ENCODE measurements at places on chromosomes 13 and 19.

- no peak for DNase-seq
Measured at GRCh38 chr13:98493042-98493712, 83.7 kb downstream of the STK24 start.

GRCh38 chr19:45768655-45768983, 433 bp downstream of the SIX5 start:
- DNase-seq = peak; percentile 28

GRCh38 chr13:70253834-70254233, 145.6 kb upstream of the KLHL1 start:
- no peak for DNase-seq

- no peak for DNase-seq
Measured at GRCh38 chr19:55492362-55492944, 4.2 kb downstream of the SSC5D start.

- no peak for DNase-seq
Measured at GRCh38 chr13:80161219-80161618, 179.7 kb downstream of the SPRY2 start.

DNA sequence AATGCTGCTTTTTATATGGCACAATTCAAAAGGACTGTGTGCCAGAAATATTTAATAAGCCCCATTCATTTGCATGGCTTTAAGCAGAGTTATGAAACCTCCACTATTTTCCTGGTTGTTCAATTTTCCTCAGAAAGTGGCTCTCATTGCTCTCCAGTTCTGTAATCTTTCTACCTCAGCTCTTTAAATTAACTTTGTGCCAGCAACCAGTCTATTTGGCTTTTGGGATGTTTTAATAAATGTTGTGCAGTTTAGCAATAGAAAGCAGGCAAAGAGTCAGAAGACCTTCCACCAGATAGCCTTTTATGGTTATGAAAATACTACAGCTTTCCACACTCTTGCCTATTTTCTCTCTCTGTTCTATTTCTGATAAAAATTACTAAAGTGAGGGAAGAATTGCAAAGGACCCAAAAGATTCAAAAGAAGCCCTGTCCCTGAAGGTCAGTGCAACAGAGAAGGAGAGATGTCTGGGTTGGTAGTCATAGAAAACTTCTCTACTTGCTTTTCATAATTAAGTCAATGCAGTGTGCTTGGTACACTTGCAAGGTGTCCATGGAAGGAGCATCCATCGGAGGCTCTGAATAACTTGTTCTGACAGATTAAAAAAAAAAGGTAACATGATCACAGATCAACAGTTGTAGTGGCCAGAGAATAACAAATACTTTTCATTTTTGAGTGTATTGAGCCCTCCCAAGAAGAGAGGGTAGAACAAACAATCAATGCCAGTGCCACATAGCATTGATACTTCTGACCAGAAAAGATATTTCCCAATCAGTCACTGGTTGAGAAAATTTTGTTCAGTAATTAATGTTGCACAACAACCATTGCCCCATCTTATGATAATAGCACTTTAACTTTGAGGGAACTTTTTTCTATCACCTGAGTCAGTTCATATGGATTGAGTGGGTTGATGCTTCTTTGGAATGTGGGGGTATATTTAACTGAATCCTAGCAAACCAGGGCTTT, 48.4 kb upstream of the SPRY2 start:
- DNase-seq = no peak

- DNase-seq = no peak
Measured at GRCh38 chr13:28267497-28267896, 129.2 kb downstream of the PAN3 start.

DNA sequence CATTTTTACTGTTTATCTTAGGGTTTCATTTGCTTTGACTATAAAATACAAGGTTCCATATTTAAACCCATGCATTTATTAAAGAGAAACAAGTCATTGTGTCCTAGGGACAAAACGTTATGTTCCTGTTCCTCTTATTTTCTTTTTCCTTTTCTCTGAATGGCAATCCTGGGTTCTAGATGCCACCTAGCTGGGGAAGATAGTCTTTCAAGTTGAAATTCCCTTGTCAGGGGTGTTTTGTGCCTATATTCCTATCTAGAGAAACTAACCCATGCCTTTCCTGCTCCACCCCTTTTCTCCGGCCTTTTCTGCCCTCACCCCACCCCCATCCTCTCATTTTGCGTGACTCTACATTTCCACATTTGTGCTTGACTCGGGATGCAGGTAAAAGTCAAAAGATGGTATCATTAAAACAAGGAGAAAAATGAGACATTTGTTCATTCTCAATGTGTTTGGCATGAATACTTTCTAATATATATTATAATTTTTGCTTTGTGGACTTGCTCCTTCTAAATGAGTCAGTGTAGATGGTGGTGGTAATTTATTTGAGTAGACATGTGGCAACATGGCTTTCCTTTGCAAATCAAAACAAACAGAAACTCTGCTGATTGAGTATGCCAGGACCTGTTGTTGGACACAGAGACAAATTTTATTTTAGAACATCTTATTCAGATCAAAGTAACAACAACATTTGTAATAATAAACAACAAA, 26.8 kb upstream of the STARD13 start:
- DNase-seq = no peak

- no peak for DNase-seq
Measured at GRCh38 chr19:42281146-42281826, 12.2 kb downstream of the CIC start.

DNA sequence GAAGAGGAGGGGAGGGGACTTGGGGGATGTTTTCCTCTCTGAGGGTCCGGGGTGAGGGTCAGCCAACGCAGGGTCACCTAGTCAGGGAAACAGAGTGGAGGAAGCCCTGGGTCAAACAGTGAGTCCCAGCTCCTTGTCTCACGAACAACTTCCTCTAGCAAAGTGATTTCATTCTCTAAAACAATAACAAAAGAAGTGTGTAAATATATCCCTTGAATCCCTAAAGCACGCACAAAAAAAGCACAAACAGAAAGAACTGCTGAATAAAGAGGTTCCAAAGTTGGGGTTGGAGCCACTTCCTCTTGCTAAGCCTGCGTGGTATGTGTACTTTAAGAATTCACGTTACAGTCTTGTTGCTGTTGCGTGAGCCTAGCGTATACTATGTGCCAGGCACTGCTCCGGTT, 1.5 kb upstream of the C5AR2 start:
- no peak for DNase-seq

GRCh38 chr19:13176345-13176744, 26.1 kb downstream of the IER2 start:
- no peak for DNase-seq

DNA sequence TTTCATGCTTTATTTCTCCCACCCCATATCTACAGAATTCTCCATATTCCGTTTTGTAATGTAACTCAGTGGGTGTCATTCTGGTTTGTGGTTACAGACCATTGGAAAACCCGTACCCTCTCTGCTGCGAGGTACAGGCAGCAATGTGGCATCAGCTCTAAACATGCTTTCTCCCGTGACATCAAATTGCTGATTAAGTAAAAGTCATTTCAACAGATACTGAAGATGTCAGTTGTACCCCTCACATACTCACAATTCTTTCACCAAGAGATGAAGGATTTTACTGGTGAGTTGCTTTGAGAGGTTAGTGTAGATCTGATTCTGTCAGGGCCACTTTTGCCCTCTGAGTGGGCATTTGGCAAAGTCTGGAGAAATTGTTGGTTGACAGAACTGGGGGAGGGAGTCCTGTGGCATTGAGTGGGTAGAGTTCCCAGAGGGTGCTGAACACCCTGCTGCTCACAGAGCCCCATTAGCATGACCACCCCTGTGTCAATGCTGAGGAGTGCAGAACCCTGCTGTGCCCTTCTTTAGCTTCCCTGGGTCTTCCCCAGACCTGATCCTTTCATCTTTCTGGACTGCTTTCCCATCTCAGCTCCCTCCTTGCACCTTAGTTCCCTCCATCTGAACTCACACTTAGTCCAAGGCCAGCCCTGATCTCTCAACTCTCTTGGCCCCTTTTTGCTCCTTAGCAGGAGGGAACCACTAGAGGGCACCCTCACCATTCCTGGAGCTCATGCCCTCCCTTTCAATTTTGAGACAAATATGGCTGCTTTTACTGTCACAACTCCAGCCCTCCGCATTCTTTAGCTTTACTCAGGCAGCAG, 39.9 kb upstream of the CEACAM8 start:
- DNase-seq = no peak

DNA sequence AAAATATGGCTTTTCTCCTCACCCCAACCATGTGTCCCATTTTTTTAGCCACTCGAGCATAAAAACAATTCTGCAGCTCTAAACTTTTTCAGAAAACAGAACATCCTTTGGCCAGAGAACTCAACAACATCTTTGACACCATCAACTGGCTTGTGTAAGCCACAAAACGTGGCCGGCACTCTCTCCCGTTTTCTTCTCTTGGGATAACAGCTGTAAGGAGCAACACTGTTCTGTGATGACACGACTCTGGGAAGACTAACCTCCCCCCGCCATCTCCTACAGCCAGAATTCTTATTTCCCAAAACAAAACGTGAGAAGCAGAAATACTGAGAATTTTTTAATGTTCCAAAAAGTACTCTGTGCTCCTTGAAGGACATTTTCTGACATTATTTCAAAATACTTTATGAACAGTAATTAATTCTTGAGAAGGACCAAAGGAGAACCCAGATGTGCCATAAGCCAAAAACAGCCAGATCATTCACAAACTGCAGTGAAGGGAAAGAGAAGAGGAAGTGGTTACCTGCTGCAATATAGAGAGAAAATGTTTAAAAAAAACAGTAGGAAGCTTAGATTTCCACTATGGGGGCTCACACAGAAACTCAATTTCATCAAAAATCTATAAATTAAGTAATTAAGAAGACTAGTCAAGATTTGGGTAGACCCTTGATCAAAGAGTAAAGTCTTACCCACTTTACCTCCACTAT, 25.8 kb downstream of the COL4A1 start:
- no peak for DNase-seq

GRCh38 chr13:88112526-88112925, 441.4 kb downstream of the SLITRK5 start:
- no peak for DNase-seq

GRCh38 chr19:56838909-56839651, 1.4 kb downstream of the PEG3 start:
- DNase-seq = no peak

- DNase-seq = no peak
Measured at GRCh38 chr13:34176633-34177032, 358.7 kb downstream of the RFC3 start.

- no peak for DNase-seq
Measured at GRCh38 chr13:99416411-99417121, 84.7 kb upstream of the TM9SF2 start.

GRCh38 chr13:31351376-31351775, 151.6 kb downstream of the B3GLCT start:
- no peak for DNase-seq

DNA sequence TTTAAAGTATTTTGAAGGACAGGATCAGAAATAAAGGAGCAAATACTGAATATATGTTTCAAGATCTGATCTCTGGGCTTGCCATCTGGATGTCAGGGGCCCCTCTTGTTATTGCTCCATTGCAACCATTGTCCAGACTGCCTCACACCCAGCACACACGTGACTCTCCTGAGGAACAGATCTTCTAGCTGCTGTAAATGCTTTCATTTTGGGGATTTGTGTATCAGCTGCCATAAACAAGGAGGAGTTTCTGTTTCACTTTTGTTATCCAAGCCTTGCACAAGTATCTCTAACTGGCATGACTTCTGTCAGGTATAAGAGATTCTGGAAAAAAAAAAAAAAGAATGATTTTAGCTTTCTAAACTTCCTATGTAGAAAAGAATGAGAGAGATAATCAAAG, 1624.1 kb upstream of the PRR20A start:
- DNase-seq = no peak

GRCh38 chr19:48634424-48635262, 2.5 kb downstream of the DBP start:
- DNase-seq = peak; percentile 87

- DNase-seq = no peak
Measured at GRCh38 chr19:13011653-13012389, 16.5 kb downstream of the NFIX start.

GRCh38 chr13:105672881-105673280, 862.6 kb downstream of the EFNB2 start:
- no peak for DNase-seq

DNA sequence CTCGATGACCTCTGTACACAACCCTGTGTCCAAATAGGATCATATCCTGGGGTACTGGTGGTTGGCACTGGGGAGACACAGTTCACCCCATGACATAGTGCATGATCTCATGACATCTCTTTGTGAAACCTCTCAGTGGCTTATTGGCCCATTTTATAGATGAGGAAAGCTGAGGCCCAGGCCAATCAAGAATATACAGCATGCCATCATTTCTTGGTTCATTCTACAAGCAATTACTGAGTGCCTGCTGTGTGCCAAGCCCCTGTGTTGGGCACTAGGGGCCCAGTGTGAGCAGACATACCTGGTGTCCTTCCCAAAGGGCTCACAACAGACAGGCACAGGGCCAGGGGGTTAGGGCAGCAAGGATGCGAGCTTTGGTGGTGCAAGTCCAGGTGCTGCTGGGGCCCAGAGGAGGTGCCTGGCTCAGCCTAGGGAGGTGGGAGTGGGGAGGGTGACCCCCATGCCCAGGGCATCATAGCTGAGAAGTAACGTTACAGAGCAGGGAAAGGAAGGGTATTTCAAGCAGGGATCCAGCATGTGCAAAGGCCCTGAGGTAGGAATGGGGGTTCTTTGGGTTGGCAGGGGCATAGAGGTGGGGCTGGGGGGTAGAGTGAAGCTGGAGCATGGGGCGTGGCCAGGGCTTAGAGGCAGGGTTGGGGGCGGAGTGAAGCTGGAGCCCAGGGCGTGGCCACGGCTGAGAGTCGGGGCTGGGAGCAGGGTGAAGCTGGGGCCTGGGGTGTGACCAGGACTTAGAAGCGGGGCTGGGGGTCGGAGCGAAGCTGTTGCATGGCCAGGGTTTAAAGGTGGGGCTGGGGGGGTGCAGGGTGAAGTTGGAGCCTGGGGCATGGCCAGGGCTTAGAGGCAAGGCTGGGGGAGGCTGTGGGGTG, 20.7 kb downstream of the COLGALT1 start:
- DNase-seq = no peak

DNA sequence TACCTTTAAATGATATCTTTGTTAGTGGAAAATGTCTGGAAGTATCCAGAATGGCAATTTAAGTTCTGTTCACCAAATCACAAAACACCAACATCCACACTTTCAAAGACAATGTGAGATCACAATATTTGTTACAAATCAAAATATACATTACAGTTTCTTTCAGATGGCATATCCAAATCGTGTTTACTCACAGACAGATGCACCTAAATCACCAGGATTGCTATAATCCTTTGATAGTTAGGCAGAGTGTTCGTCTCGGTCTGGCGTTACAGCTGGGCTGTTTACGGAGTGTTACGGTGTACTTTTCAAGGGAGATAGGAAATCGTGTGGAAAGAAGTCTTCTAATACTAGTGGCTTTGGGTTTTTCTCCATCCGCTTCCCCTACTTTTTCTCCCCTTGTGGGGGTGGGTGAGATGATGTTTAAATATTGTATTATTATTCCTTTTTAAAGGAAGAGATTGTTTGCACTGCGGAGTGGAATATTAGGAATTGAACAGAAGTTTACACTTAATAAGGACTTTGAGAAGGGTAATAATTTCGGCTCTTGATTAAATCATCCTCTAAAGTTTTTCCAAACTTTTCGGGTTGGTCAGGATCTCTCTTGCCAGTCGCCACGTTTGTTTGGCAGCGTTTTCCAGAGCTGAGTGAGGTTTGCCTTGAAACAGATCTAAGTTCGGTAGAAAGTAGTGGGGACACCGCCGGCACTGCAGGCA, 1.8 kb downstream of the MAB21L1 start:
- no peak for DNase-seq
